ENCODE measurements at places on chromosomes 2 and 18. TPM values are rescaled to one million over a fixed set of nuclear protein-coding genes. Genes with fewer than 3 reads are reported as not detected.

DNA sequence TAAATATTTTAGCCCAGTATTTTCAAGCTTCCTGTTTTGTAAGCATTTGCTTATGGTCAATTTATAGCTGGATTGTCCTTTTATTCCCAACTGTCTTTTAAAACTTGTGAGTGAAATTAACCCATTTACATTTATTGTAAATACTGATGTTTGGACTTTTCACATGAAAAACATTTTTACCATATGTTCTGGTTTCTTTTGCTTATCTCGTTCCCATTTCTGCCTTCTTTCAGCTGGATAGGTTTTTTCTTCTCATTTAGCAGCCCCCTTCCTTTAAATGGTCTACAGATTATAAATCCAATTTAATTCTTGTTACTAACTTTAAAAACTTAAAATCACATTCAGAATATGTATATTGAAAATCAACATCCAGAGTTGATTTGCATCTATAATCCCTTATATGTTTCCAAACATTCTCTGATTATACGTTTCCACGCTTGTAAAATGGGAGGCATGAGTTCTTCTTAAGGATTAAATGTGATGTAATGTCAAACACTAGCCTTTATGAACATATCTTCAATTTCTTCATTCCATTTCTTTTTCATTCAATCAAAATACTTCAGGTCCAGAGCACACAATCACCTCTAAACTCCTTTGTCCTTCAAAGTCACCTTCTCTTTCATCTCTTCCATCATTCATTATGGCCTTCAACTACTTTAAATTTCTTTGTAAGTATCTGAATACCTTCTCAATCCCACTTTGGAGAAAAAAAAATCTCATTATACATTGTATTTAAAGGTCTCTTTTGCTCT lies 1.1 kb upstream of the KDM3A start:
- peaks cover 33% of the 10 kb centered on the region for H3K4me1 ChIP-seq
- DNase-seq, result no peak
- peak overlapping the region; percentile 100 for H3K27ac ChIP-seq
- H3K36me3 ChIP-seq, result peaks cover 24% of the 10 kb centered on the region
- peak overlapping the region; percentile 77 for H3K4me3 ChIP-seq

C2orf80 gene
- not detected for total RNA-seq

PRSS56 gene
- not detected for total RNA-seq

MC2R gene
- not detected for total RNA-seq

GRCh38 chr2:136217996-136218395 lies 100.0 kb upstream of the CXCR4 start:
- DNase-seq, result no peak
- H3K4me3 ChIP-seq, result no peak overlapping the region
- peaks cover 12% of the 10 kb centered on the region for H3K27me3 ChIP-seq
- H3K27ac ChIP-seq, result no peak overlapping the region
- H3K4me1 ChIP-seq, result no peaks in the 10 kb centered on the region
- no peaks in the 10 kb centered on the region for H3K36me3 ChIP-seq

DNA sequence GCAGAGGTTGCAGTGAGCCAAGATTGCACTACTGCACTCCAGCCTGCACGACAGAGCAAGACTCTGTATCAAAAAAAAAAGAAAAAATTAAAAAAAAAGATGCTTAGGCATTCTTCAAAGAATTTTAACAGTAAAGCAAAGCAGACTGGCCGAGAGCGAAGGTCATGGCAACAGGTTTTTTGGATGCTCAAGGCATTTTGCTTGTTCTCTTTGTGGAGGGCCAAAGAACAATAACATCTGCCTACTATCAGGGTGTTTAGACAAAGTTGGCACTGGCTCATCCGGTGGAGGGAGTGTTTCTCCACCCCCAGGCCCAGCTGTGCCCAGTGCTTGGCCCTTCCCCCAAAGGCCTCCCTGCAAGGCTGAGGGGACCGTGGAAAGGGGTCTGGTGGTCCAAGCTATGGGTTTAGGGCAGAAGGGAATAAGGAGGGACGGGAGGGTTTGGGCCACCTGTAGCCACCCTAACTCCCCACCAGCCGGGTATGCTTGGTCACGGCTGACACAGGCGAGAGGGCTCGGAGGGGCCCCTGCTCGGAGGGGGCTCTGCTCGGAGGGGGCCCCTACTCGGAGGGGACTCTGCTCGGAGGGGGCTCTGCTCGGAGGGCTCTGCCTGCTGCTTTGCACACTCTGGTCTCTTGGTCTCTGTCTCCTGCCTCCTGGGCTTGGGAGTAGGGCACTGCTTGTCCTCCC lies 26.7 kb upstream of the ALLC start:
- DNase-seq, result peak; percentile 82
- no peak overlapping the region for H3K27ac ChIP-seq
- no peak overlapping the region for H3K4me3 ChIP-seq
- H3K36me3 ChIP-seq, result no peaks in the 10 kb centered on the region
- peaks cover 20% of the 10 kb centered on the region for H3K27me3 ChIP-seq

- peaks cover 9% of the 10 kb centered on the region for H3K36me3 ChIP-seq
- no peaks in the 10 kb centered on the region for H3K27me3 ChIP-seq
- H3K4me3 ChIP-seq, result peak overlapping the region; percentile 75
- peaks cover 64% of the 10 kb centered on the region for H3K4me1 ChIP-seq
- DNase-seq, result no peak
These were observed 1.5 kb downstream of the GALNT1 start for GRCh38 chr18:35582899-35583558.

EGR4 gene
- not detected for total RNA-seq

DNA sequence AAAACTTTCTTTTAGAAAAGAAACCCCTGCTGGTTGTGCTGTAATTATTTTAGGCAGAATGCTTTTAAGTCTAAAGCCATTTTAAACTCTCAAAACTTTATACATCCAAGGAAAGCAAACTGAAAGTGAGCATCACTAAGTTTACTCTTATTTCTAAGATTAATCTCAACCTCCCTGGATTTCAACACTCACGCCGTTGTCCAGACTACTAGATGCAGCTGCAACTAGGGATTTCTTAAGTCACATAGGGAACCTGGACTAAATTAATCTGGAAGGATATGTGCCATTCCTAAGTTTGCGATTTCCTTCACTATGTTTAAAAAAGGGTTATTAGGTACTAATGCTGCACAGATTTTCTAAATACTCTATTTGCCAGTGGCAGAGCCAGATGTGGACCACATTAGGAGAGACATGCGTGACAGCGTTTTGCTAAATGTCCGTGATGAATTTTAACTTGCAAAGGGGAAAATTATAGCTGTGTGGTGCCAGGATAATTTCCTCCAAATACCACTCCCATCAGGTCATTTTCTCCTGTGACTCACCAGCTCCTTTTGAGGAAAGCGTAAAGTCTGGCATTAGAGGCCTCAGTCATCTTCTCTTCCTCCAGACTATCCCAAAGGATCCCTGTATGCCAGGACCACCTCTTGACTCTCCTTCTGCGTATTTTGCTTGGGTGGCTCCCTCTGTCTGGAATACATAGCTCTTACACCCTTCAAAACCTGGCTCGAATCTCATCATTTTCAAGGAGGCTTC lies 143.7 kb downstream of the ATL2 start:
- H3K27ac ChIP-seq, result peak overlapping the region; percentile 65
- DNase-seq, result no peak
- no peaks in the 10 kb centered on the region for H3K27me3 ChIP-seq
- H3K4me1 ChIP-seq, result peaks cover 44% of the 10 kb centered on the region

MTIF2 gene
- total RNA-seq, result 20.6 TPM

HOXD11 gene
- not detected for total RNA-seq
